ENCODE measurements at places on chromosomes 5 and 9.

- no peak for DNase-seq
Observed at GRCh38 chr9:111095441-111095840, 57.2 kb upstream of the LPAR1 start.

DNA sequence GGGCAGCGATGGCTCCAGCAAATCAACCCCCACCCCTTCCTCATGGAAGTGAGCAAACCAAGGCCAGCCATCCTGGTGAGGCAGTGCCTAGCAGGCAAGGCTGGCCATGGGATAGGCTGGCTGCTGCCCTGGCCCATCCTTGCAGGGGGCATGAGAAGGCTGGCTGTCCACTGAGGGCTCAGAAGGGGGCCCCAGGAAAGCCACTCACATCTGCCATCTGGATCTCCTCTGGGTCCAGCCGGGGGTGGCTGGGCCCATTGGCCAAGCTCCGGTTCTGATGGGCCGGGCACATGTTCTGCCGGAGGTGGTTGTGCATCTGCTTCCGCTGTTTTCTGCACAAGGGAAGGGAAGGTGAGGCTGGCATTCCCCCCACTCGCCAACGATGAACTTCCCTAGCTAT lies 57.1 kb downstream of the PSD2 start:
- DNase-seq = no peak

GRCh38 chr5:157721159-157721558 lies 10.1 kb upstream of the THG1L start:
- DNase-seq = no peak

- no peak for DNase-seq
Observed at GRCh38 chr9:81566074-81566698, 123.2 kb downstream of the TLE1 start.

- no peak for DNase-seq
Observed at GRCh38 chr5:7415587-7416535, 19.9 kb downstream of the ADCY2 start.

Measured in activated T-cell treated with anti-CD3 and anti-CD28 coated beads, Interleukin-2, amount 50 U/mL, for 72 hours (primary cell).